Adipocyte (in vitro differentiated cells): ENCODE measurements at places on chromosomes 6 and 20.

- DNase-seq, result no peak
Observed at GRCh38 chr6:16301511-16301910, 63.1 kb downstream of the GMPR start.

GRCh38 chr6:99741092-99741491 is 134.5 kb downstream of the PRDM13 start:
- DNase-seq, result no peak

DNA sequence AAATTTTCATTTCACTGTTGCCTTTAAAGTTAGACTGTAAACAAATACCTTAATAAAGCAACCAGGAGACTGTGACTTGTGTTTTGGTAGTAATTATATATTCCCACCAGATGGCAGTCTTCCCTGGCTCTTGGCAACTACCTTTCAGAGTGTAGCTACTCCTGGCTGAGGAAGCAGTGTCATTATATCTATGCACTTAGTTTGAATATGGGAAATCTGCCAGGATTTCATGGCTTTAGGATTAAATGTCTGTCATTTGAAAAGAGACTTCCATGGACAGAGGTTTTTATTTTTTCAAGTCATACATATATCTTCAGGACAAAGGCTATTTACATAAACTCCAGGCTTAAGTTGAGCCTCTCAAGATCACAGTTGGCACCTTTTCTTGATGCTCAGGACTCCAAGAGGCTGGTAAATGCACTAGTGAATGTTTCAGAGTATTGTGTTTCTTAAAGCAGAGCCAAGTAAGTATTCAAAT is 160.1 kb downstream of the C6orf58 start:
- peak; percentile 90 for DNase-seq

DNA sequence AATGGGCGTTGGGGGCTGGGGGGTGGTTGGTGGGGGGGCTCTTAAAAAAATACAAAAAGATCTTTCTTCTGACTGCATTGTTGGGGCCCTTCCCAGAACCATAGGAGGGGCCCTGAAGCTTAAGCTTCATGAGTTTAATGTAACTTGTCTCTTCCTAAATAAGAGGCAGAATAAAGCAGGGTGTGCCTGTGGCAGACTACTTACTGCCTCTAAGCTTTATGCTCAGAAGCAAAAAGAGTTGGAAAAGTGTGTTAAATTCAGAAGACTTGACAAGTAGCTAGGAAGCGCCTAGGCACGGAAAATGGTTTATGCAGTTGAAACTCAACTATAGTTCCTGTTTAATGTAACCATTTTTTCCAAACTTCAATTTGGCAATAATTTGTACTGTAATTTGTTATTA is 44.5 kb downstream of the TIAM2 start:
- DNase-seq, result no peak

- DNase-seq, result no peak
Observed at GRCh38 chr6:168926306-168926705, 327.3 kb downstream of the THBS2 start.

DNA sequence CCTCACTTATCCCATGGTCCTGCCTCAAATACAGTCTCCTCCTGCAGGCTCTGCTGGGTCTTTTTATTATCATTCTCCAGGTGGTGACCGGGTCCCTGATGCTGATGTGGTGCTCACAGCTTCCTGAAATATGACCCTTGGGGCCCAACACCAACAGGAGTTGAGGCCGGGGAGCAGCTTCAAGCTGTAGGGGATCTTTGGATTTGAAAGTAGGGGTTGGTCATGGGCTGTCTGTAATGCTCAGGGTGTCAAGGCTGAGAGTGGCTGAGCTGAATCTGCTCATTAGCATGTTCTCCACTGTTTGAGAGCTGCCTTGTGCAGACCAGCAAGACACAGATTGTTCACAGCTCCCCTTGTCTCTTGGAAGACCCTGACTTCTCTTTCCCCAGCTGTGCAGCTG is 35.5 kb downstream of the HLA-F start:
- DNase-seq, result no peak

DNA sequence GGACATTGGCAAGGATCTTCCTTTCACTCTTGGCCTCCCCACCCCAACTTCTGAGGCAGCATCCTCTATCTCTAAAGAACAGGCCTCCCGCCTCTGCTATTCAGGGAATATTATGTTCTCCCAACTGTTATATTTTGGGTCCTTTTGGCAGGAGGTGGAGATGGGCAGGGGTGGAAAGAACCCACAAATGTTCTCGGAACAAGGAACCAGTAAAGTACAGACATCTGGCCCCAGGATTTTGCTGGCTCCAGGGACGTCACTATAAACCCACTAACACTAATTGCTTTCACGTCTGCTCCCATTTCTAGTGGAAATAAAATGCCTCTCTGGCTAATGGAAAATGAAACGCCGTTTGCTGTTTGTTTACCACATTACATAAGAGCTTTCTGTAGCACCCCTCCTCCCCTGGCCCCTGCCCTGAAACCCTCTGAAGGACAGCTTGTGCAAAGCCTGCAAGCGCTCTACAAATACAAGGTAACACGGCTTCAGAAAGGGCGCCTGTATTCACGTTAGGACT is 77.7 kb upstream of the TBC1D7 start:
- DNase-seq, result no peak

DNA sequence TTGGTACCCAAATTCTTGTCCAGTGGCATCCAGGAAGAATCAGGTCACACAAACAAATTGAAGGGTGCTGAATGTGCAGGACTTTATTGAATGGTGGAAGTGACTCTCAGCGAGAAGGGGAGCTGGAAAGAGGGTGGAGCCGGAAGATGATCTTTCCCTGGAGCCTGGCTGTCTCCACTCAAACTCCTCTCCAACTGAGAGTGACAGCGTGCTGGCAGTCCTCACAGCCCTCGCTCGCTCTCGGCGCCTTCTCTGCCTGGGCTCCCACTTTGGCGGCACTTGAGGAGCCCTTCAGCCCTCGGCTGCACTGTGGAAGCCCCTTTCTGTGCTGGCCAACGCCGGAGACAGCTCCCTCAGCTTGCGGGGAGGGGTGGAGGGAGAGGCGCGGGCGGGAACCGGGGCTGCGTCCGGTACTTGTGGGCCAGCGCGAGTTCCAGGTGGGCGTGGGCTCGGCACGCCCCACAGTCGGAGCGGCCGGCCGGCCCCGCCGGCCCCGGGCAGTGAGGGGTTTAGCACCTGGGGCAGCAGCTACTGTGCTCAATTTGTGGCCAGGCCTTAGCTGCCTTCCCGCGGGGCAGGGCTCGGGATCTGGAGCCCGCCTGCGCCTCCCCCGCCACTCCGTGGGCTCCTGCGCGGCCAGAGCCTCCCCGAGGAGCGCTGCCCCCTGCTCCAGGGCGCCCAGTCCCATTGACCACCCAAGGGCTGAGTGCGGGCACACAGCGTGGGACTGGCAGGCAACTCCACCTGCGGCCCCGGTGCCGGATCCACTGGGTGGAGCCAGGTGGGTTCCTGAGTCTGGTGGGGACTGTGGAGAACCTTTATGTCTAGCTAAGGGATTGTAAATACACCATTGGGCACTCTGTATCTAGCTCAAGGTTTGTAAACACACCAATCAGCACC is 26.7 kb upstream of the MBOAT1 start:
- DNase-seq, result no peak

DNA sequence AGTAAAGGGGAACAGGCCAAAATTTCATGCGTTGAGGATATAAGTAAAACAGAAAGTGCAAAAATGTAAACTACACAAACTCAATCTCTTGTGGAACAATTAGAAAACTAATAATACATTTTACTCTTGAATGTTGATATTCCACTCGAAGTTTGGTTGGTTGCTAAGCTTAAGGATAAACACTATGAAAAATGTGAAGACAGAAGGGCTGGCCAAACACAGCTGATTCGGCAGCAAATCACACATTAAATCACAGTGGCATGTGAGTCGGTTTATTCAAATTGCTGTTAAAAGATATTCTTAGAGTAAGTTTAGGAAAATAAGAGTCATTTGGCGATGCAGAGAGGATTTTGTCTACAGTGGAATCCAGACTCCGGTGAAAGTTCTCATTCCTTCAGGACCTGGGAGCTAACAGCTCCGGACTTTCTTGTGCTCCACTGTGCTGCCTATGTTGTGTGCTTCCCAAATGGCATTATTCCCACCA is 1.4 kb upstream of the EPM2A start:
- peak; percentile 41 for DNase-seq

- no peak for DNase-seq
Observed at GRCh38 chr6:65123521-65123920, 583.5 kb downstream of the EYS start.
